ENCODE measurements at places on chromosomes 11 and 22.

DNA sequence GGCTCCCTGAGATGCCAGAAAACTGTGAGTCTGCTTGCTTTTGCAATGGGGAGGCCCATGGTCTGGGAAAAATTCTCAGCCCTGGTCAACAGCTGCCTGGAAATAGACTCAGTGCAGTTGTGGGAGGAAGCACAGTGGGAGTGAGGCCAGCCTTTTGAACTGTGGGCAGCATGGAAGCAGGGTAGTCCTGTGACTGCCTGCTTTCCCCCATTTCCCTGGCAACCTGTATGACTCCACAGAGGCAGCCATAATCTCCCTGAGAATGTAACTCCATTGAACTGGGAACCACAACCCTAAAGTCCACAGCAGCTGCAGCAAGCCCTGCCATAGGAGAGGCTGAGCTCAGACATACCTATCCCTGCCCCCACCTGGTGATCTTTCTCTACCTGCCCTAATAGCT is 494.6 kb upstream of the FAT3 start:
- no peak for DNase-seq

- DNase-seq, result no peak
Measured at GRCh38 chr11:63682066-63683021, 1.0 kb downstream of the RTN3 start.

GRCh38 chr11:83721263-83721662 is 435.1 kb upstream of the CCDC90B start:
- DNase-seq, result no peak

DNA sequence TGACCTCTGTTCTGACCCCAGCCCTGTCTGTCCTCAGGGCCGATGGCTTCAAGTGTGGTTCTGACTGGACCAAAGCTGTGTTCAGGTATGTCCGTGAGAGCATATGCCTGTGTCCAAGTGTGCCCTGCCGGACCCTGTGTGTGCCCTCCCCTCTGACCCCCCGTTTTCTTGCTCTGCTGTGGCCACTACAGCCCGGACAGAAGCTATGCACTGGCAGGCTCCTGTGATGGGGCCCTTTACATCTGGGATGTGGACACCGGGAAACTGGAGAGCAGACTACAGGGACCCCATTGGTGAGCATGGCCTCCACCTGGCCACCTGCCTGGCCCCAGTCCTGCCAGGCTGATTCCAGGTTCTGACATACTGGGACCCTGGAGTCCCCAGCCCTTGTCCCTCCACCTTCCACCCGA is 14.5 kb downstream of the ATG16L2 start:
- no peak for DNase-seq

GRCh38 chr22:20776624-20777405 is 2.9 kb downstream of the SERPIND1 start:
- no peak for DNase-seq

DNA sequence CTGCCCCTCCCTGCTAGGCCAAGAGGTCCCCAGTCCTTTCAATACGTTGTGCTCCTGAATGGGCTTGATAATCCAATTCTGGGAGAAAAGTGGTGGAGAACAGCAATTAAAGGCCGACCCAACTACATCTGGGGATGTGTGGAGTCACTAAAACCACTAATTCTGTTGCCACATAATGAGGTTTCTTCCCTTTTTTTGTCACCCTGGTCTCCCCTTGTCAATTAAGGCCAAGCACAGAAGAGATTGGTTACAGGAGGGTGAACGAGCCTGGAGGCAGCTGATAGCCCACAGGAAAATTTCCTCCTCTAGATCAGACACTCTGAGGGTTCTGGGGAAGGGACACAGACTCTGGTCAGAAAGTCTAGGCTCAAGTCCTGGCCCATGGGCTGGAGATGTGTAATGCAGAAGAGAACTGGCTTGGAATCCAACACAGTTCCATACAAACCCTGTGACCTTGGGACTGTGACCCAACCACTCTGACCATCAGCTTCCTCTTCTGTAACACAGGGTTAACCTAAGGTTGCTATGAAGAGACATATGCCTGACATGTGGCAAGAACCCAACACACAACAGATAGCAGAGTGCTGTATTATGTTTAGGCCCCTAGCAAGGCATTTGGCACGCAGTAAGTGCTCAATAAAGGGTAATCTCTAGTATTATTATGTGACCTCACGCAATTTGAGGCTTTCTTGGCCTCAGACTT is 146.4 kb downstream of the CHST1 start:
- DNase-seq, result no peak

DNA sequence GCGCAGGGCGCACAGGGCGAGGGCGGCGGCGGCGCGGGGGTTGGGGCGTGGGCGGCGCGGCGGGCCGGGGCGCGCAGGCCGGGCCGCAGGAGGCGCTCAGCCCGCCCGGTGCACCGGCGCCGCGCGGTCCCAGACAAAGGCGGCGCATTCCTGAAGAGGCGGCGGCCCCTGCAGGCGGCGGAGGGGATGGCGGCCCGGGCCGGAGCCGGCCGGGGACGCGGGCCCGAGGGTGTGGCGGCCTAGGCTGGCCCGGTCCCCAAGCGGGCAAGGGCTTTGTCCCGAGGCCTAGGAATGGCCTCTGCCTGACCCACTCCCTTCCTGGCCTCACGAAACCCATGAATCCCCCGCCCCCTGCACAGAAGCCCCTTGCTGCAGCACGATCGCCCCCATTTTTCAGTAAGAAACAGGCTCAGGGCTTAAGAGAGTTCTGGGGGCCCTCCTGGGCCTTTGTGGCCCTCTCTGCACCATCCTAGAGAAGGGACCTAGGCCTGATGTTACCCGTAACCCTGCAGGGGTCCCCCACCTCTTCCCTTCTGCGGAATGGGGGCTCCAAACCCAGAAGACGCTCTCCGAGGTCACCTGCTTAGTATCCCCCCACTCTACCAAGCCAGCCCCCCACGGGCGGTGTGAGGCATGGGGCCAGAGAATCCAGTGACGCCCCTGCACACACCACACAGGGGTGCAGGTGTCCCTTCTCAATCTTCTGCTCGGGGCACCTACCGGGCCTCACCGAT is at the start of gene RTN4R:
RTN4R (minus strand) TSS at position 40 of the 734 bp plus-strand sequence. CDS start 226 bp downstream, outside the sequence.
- no peak for DNase-seq

DNA sequence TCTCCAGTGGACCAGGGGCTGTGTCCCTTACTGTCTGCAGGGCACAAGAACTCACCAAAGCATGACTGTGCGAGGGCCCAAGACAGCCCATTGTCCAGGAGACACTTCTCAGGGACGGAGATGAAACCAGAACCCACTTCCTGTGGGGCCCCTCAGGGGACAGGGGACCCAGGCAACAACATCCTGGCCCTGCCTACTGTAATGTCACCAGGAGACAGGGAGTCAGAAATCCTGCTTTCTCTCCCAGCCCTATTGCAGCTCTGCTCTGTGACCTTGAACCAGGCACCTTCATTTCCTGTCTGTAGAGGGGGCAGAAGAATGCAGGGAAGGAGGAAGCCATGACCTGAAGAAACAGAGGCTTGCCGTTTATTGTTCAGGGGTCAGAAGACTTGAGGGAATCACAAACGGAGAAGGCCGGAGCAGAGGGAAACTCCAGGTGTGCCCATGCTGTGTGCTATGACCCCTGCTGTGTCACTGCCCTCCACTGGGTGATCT is 98.0 kb downstream of the NAT10 start:
- no peak for DNase-seq

DNA sequence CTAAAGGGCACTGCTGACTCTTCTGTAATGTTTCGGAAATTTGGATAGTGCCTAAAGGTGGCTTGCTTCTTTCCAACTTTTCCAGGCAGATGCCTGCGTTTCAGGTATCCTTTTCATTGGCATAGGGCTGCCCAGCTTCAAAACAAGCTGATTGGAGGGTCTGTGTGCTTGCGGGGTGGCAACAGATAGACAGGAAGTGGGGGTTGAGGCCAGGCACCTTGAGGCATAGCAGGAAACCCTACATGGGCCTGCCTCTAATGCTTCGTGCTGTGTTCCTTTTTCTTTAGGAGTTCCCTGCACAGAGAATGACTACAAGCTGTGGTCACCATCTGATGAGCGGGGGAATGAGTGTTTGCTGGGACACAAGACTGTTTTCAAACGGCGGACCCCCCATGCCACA is 92.2 kb upstream of the SORL1-AS1 start:
- DNase-seq, result no peak

DNA sequence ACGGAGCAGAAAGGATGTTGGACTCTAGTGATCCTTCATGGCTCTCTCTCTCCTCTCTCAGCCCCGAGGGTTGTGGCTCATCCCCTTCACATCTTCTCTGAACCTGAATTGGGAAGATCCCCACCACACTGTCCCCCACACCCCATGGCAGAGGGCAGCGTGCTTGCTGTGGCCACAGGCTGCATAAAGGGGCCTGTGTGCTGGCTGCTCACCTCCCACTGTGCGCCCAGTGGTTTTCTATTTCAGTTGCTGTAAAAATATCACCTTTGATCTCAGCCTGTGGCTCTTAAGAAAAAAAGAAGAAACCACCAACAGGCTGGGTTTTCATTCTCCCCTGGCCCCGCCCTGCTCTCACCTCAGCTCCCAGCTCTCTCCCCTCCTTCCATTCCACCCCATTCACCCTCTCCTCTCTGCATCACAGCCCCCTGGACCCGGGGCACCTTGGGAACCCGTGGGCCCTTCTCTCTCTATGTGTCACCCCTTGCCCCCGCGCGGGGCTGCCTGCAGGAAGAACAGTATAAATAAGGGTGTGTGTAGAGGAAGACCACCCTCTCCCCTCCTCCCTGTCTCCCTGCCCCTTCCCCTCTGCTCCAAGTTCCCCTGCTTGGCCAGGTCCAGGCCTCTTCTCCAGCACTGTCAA is 25.8 kb upstream of the WNT11 start:
- no peak for DNase-seq

DNA sequence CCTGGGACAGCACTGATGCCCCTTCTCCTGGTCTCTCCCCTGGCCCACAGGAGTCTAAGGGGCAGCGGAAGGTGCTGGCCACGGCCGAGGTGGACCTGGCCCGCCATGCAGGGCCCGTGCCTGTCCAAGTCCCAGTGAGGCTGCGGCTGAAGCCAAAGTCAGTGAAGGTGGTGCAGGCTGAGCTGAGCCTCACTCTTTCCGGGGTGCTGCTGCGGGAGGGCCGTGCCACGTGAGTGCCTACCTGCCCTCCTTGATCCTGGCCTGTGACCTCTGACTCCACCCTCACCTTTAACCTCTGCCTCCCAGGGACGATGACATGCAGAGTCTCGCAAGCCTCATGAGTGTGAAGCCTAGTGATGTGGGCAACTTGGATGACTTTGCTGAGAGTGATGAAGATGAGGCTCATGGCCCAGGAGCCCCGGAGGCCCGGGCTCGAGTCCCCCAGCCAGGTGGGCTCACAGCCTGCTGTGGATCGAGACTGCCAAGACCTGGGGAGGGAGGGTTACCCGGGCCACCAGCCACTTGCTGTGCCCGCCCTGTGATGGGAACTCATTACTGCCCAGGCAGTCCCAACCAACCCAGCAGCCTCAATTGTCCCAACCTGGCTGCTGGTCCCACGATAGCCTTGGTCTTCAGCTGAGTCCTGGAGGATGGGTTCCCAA is 4.3 kb downstream of the EHBP1L1 start:
- no peak for DNase-seq

GRCh38 chr11:62919898-62920640 is 1.1 kb downstream of the CHRM1 start:
- no peak for DNase-seq

GRCh38 chr11:10490398-10491241 is 35.6 kb downstream of the AMPD3 start:
- no peak for DNase-seq

- no peak for DNase-seq
Measured at GRCh38 chr11:12167061-12168000, 56.9 kb downstream of the MICAL2 start.

DNA sequence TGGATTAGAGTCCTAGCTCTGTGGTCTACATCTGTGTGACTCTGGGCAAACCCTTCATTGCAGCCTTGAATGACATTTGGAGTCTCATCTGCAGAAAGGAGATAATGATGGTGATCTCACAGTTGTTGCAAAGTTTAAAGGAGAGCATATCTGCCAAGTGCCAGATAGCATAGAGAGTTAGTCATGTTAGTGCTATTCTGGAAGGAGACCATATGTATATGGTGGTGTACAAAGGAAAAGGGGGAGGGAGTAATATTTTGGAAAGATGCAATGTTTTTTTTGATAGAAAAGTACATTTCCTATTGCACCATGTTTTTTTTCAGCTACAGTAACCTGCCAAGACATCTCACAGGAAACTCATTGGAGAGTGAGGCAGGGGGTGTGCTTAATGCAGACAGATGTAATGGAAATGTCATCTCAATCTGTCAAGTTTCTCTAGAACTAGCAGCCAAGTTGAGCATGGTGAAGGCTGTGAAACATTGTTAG is 92.1 kb upstream of the NARS2 start:
- DNase-seq, result no peak

- no peak for DNase-seq
Measured at GRCh38 chr11:109929308-109929707, 163.9 kb upstream of the ZC3H12C start.

- DNase-seq, result no peak
Measured at GRCh38 chr11:2267306-2267850, 3.0 kb downstream of the ASCL2 start.

All from stimulated activated CD8-positive, alpha-beta memory T cell treated with anti-CD3 and anti-CD28 coated beads, Interleukin-4, amount 100 ng/mL, for 4 hours (primary cell).